ENCODE measurements at places on chromosomes 16 and 17. TPM values are rescaled to one million over a fixed set of nuclear protein-coding genes. Genes with fewer than 3 reads are reported as not detected.

The KRT33B gene
- 0.08 TPM for total RNA-seq

DNA sequence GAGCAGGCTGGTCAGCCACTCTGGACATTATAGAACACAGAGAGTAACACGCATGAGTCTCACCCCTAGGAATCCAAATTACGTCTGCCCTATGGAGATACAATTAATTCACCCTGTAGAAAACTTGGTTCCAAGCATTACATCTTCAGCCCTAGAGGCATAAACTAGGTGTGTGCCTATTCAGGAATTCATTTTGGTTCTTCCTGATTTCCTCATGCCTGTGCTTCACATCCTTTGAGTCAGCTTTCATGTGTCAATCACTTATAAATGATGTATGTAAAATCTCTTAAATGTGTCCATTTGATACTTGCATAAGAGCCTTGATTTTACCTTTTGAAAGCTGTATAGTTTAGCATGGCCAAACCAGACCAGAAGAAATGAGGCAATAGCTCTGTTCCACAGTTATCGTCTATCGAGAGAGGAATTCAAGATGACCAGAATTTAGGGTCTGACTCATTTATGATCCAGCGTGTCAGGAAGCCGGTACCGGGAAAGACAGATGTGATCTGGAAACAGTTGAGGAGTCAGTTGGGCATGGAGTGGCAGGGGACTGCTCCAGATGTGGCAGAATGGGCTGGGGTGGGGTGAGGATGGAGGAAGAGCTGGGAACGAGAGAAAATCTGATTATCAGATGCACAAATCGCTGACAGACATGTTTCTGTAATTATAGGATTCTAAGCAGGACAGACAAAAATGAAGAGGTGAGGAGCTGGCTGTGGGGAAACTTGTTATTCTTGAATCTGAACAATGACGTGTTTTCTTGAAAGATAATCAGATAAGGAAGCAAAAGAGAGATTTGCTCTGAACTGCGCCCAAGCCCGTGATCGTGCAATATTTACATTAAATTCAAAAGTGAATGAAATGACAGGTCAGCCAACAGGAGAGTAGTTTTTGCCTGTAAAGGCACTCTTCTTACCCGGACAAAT is 76.7 kb downstream of the C16orf95 start:
- peak; percentile 9 for DNase-seq

DNA sequence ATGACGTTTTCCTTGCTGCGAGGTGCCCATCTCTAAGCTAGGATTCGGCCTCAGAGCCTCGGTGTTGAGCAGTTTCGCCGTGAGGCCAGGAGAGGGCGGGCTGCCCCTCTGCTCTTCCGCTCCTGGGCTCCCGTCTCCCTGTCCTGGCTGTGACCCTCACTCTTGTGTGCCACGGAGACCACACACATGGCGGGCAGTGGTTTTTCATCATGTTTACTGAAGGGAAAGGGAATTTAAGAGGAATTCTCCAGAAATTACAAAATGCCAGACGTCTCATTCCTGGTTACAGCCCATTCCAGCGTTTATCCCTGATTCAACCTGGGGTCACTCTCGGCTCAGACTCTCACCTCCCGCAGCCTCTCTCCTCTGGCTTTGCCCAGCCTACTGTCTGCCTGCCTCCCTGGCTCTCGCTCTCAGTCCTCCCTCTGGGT is 96.8 kb upstream of the ELAC2 start:
- peak; percentile 50 for DNase-seq

The DOC2B gene
- 0.03 TPM for total RNA-seq

- peak; percentile 69 for DNase-seq
These were observed 19.3 kb downstream of the GDE1 start for GRCh38 chr16:19502395-19503131.

DNA sequence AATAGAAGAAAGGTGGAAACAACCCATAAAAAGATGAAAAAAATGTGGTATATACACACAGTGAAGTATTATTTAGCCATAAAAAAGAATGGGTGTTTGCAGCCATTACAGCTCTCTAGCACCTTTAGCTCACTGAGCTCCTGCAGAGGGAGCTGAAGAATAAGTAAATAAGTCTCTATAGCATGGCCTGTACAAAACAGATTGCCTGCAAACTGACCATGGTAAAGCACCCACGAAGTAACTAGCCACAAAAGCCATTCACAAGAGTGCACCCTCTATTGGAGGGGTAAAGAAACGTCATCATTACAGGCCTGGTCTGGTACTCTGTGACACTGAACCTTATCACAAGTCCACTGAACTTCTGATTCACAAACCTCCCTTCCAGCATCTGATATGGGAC is 76.3 kb downstream of the USP32 start:
- DNase-seq = no peak

The TBC1D3G gene
- total RNA-seq = not detected

The C16orf96 gene
- 0.11 TPM for total RNA-seq

GRCh38 chr17:46841561-46842379 is 9.6 kb upstream of the WNT9B start:
- no peak for DNase-seq

GRCh38 chr17:63955232-63955631 is 17.5 kb downstream of the SCN4A start:
- DNase-seq = no peak

- no peak for DNase-seq
These were observed 28.0 kb downstream of the AP1G1 start for GRCh38 chr16:71780521-71781089.

- DNase-seq = no peak
These were observed 1.6 kb downstream of the FAM20A start for GRCh38 chr17:68599552-68600066.

DNA sequence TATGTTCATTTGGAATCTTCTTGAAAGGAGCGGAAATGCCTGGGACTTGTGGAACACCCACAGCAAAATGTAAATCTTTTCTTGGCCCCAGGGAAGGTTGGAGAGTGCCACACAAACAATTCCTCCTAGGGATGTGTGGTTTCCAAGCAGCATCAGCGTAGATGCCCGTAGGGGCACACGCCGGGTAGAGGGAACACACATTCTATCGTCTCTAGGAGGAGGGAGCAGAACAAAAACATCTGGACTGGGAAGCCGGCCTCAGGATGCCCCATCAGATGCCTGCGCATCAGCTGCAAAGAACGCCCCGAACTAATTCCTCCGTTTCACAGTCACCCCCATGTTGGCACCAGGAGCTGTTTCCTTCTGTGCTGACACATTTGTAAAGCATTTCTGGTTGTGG is 357.9 kb upstream of the ZFHX3 start:
- DNase-seq = no peak

The ENO3 gene
- total RNA-seq = 1,073 TPM

- peak; percentile 22 for DNase-seq
These were observed 92.5 kb downstream of the UTP18 start for GRCh38 chr17:51352798-51353197.

GRCh38 chr16:11779074-11779473 is 18.0 kb downstream of the ZC3H7A start:
- DNase-seq = no peak

The GCGR gene
- not detected for total RNA-seq

- DNase-seq = peak; percentile 89
These were observed 471.2 kb upstream of the HSBP1 start for GRCh38 chr16:83336603-83337002.

The HS3ST3A1 gene
- total RNA-seq = 9.7 TPM

DNA sequence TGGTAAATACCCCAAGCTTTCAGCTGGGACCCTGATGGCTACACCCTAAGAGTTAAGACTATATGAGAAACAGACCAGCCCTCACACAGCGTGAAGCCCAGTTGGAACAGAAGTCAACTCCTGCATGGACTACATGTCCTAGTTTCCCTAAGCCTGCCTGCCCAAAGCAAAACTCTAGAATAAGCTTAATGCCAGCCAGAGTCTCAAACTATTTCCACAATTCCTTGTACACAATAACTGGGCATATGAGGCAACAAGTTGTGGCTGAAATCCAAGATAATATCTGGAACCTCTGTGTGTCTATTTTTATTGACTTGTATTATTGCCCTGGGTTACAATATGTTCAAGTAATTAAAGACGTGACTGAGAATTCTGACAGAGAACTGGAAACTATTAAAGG is 19.4 kb downstream of the MYH10 start:
- peak; percentile 27 for DNase-seq

GRCh38 chr16:84476401-84476800 is 28.1 kb downstream of the MEAK7 start:
- DNase-seq = no peak

DNA sequence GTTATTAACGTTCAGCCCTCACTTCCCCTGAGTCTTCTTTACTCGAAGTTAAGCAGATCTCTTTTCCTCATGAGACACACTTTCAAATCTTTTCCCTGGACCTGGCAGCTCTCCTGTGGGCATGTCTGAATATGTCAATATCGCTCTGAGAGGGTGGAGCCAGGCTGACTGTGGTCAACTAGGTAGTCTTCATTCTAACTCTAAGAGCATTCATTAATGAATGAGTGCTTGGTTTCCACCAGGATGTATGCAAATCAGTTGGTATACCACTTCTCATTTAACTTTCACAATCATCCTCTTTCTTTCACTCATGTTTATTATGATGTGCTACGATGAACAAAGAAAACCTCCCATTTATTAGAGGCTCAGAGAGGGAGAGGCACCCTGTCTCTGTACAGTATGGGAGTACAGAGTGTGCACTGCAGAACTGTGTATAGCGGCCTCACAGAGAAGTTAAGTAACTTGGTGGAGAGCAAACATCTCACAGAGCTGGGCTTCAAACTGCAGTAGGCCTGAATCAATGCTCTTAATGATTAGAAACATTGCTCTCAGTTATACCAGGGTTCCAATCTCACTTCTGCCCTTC is 39.9 kb downstream of the OTOA start:
- DNase-seq = no peak

DNA sequence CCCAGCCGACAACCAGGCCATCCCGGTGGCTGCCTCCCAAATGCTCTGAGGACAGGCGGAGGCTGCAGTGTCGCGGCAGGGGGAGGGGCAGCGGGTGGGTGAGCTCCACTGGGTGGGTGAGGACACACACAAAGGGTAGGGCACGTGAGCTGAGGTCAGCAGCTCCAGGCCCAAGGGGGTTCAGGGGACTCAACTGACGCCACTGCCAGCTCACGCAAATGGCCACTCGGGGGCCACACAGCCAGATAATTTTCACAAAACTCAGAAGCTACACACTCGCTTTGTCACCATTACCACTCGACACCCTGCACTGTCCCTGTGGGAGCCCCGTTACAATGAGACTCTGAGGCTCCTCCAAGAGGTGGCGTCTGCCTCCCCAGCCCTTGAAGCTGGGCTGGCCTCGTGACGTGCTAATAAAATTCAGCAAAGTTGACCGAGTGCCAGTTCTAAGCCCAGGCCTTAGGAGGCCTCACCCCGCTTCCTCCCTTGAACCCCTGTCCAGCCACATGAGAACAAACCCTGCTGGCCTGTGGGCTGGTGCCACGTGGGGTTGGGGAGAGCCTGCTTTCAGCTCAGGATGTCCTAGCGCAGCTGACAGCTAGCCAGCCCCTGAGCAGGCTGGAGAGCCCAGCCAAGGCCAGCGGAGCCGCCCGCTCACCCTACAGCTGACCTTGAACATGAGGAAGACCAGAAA is 56.9 kb downstream of the RMI2 start:
- no peak for DNase-seq

- no peak for DNase-seq
These were observed 40.0 kb upstream of the TAC4 start for GRCh38 chr17:49887744-49888360.

- peak; percentile 31 for DNase-seq
These were observed 58.3 kb downstream of the B9D1 start for GRCh38 chr17:19304209-19304608.

The SHBG gene
- total RNA-seq = 0.43 TPM

The RPS6KB1 gene
- 26.2 TPM for total RNA-seq

- DNase-seq = no peak
These were observed 43.4 kb downstream of the ZNF276 start for GRCh38 chr16:89764711-89765201.

GRCh38 chr16:66639091-66639885 is 34.8 kb downstream of the CMTM3 start:
- DNase-seq = no peak

DNA sequence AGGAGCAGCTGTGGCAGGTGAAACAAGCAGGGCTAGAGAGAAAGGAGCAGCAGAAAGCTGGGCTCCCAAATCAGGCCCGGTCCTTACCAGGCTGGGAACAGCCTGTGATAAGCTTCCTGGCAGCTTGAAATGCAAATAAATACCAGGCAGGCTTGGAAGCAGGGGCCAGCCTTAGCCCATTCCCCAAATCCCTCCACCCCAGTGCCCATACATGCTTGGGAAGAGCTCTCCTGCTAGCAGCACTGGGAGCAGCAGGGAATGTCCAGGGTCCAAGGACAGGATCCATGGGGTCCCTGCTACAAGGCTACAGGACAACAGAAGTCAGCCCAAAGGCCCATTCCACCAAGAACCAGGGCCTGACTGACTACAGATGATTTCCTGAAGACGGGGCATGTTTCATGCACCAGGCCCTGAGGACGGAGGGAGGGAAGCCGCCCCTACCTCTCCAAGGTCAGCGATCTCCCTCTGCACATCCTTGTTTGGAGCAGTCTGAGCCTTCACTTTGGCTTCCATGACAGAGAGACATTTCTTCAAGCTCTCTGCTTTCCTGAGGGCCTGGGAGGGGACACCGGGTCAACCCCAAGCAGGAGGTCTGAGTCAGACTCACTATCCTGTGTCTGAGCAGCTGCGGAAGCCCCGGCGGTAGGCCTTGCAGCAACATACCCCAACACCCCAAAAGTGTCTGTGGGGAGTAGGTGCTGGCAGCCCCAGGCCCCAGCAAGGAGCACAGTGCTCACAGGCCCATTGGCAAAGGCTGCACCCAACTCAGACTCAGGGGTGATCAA is 2.6 kb upstream of the EXOSC6 start:
- peak; percentile 18 for DNase-seq

- peak; percentile 65 for DNase-seq
These were observed 141.8 kb downstream of the XYLT1 start for GRCh38 chr16:17328932-17329331.

DNA sequence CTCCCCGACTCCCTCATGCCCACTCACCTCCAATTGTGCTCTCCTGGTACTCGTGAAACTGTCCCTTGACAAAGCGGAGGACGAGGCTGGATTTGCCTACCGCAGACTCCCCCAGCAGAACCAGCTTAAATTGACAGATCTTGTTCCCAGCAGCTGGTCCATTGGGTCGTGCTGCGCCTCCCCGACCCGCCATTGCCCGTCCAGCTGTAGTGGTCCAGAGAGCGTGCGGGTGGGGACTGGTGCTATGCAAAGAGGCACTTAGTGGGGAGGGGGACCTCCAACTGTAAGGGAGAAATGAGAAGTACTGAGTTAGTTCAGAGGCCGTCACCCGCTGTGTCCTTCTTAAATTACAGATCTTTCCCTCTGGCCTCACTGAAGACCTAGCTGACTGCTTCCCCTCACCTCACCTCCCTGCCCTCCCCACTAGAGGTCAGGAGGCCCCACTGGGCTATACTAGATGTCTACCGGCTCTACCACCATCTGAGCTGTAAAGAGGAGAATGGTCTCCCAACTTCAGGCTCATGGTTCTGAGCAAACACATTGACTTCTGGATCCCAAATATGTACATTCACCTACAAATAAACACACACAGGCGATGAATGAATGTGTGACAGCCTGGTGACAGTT is 7.8 kb downstream of the HSPB9 start:
- no peak for DNase-seq

- no peak for DNase-seq
These were observed 52.5 kb downstream of the TEKT5 start for GRCh38 chr16:10641953-10642949.

All from myocyte (in vitro differentiated cells).